Epithelial cell of umbilical artery (primary cell): ENCODE measurements at places on chromosomes 4 and X. TPM values are rescaled to one million over a fixed set of nuclear protein-coding genes. Genes with fewer than 3 reads are reported as not detected.

Gene FRAS1
- 3.9 and 9.9 TPM in 2 replicates for total RNA-seq

Gene GABRG1
- total RNA-seq: not detected in 2 replicates

Gene ATP2B3
- total RNA-seq: not detected in 2 replicates

Gene CAPN6
- total RNA-seq: not detected in 2 replicates

Gene F8A2
- total RNA-seq: not detected in 2 replicates

Gene PAGE3
- total RNA-seq: not detected in 2 replicates

Gene ZGRF1
- 9.7 and 20.2 TPM in 2 replicates for total RNA-seq

Gene SCD5
- 33.1 and 35.6 TPM in 2 replicates for total RNA-seq

Gene TLR1
- 3.2 and 5.2 TPM in 2 replicates for total RNA-seq

Gene POF1B
- total RNA-seq: not detected in 2 replicates

Gene RBM3
- 145 and 340 TPM in 2 replicates for total RNA-seq

Gene BMX
- 141 and 250 TPM in 2 replicates for total RNA-seq

Gene CFAP99
- total RNA-seq: not detected in 2 replicates

Gene GPRASP1
- 0.65 and 1.5 TPM in 2 replicates for total RNA-seq

Gene DCK
- 21.1 and 24.8 TPM in 2 replicates for total RNA-seq

Gene ARHGAP10
- total RNA-seq: 12.7 and 20.1 TPM in 2 replicates
